ENCODE measurements at places on chromosomes 16 and 17.

GRCh38 chr16:50812876-50813466, 71.1 kb downstream of the CYLD start:
- no peak for DNase-seq

- no peak for DNase-seq
Measured at GRCh38 chr17:4160294-4160859, 17.4 kb downstream of the CYB5D2 start.

DNA sequence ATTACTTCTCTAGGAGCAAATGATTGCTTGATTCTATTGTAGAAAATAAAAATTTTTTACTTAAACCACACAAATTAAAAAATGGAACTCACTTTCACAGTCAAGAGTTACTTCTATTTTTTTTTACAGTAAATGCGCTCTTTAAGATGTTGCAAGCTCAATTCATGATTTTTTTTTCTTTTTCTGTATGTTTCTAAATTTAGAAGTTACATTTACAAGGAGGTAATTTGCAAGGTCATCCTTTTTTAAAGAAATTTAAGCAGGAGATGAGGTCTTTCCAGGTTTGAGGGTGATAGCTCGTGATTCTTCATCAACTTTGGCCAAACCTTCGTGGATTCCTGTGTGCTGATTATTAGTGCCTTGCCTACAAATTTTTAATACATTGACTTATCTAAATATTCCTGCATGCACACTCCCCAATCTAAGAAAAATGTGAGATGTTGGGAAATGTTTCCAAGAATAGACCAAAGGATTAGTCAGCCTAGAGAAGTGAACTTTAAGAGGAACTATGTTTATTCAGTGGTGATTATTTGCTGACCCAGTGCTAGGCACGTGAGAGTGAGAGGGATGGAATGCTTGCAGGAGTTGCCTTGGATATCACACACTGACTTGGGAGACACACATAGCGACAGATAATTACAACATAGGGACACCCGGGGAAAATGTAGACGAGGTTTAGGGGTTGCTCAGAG, 429.8 kb downstream of the MAF start:
- DNase-seq, result no peak

DNA sequence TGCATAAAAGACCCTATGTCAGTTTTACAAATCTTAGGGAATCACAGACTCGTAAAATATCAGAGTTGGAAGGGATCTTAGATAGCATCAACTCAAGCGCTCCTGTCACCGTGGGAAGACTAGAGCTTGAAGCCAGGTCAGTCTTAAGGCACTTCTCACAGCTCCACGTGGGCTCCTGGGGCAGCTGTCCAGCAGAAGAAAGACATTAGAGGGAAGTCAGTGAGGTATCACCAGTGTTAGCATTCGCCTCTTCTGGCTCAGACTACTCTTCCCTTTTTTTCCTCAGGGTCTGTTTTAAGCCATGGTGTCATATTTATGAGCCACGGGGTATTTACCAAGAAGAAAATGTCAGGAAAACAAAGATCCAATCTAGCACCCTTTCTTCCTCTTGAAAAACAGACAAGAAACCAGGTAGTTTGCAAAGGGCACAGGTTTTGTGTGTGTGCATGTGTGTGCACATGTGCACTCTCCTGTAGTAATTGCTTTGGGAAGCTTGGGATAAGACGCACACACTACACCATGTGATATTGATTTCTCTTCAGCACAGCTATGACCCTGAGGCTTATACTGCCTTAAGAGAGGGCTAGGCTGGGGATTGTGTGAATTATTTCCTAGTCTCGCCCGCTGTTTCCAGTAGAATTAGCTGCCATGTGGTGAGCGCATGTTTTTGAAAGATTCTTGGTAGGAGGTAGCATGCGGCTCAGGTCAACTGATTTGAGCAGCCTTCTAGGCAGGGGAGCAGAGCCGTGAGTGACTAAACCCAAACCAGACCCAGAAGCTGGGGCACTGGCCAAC, 61.0 kb upstream of the ELAC2 start:
- no peak for DNase-seq

DNA sequence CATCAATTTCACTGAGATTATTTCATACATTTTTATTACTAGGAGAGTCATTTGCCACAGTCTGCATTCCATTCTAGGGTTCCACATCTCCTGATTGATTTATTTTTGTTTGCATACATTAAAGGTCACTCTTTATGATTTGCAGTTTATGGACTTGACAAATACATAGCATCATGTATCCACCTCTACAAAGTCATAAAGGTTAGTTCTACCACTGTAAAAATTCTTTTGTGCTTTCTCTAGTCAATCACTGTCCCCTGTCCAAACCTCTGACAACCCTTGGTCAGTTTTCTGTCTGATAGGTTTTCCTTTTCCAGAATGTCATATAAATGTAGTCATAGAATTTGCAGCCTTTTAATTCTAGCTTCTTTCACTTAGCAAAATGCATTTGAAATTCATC, 434.6 kb upstream of the MON1B start:
- DNase-seq, result no peak

DNA sequence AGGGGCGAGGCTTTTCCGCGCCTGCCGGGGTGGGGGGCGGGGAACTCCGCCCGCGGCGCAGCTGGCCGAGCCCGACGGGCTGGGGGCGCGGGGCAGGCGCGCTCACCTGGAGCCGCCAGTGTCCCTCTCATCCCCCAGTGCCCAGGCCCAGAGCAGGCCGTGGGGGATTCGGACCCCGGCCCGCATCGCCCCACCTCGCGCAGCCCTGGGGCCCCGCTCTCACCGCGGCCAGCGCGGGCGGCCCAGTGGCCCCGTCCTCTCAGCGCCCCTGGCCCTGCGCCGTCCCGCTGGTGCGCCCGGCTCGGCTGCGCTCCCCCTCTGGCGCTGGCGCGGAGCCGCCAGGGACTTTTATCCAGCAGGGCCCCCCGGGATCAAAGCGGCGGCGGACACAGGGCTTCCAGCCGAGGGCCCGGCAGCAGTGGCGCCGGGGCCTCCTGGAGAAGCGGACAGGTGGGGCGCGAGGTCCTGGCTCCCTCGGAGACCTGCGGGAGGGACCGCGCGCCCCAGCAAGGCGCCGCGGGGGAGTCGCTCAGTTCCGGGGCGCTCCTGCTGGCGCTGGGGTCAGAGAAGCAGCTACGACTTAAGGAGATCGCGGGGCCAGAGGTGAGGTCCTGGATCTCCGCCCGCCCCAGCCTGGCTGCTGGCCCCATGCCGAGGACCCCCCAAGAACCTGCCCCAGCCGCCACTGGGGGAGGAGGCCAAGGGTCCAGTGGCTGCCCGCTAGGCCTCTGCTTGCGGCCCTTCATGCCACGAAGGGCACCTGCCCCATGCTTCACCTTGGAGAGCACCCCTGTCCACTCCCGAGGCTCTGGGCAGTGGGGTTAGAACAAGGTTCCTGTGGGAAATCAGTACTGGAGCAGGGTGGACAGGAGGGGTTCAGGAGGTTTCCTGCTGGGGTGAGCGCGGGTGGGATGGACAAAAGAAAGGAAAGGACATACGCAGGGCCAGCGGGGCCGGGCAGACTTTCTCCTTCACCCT, 823 bp upstream of the NOTUM start:
- DNase-seq, result no peak

GRCh38 chr17:64185101-64185500, 55.2 kb upstream of the ERN1 start:
- no peak for DNase-seq

GRCh38 chr17:18262641-18263040, 2.2 kb downstream of the MIEF2 start:
- DNase-seq, result no peak

GRCh38 chr16:68237243-68238028, 1.5 kb upstream of the ESRP2 start:
- peak; percentile 83 for DNase-seq

GRCh38 chr16:3980253-3981111, 100.0 kb upstream of the CREBBP start:
- no peak for DNase-seq

DNA sequence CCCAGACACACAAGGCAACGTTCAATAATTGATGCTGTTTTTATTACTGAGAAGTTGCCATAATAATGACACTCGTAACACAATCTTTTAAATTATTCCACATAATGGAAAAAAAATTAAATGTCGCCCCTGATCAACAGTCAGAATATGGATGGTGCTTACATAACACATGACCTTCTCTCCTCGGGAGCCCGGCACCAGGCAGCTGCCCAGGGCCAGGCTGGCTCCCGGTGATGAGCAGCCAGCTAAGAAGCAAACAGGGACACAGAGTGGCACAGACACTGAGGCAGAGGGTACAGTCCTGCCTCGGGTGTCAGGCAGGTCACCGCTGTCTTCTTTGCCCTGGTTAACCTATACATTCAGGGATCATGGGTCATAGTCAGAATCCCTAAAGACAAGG, 137.9 kb downstream of the SLC39A11 start:
- no peak for DNase-seq

DNA sequence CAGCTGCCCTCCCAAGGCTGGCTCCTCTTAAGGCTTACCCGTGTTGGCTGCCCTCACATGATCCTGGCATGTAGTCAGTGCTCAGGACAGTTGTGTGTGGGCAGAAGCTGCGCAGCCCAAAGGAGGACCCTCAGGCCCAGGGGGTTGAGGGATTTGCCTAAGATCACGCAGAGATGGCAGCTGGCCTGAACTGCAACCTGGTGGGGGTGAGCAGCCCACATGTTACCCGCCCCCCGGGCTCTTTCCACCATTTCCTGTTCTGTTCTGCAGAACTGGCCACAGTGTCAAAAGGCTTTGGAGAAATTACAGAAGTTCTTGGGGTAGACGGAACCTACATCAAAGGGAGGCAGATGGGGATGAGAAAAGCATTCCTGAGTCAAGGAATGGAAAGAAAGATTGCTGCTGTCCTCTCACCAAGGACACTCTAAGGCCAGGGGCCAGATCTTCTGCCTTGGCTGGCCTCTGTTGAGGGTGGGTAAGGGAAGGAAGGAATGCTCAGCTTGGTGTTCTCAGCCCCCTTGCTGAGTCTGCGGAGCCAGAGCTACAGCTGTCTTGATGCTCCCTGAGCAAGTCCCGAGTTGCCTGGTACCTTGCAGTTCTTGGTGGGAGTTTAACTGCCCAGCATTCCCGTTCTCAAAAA, 53.0 kb downstream of the EPN2 start:
- DNase-seq, result no peak

- DNase-seq, result no peak
Measured at GRCh38 chr17:1055751-1056645, 59.1 kb downstream of the TIMM22 start.

GRCh38 chr17:2051061-2051932, 3.6 kb upstream of the HIC1 start:
- no peak for DNase-seq
